ENCODE measurements at places on chromosomes 2 and 18.

DNA sequence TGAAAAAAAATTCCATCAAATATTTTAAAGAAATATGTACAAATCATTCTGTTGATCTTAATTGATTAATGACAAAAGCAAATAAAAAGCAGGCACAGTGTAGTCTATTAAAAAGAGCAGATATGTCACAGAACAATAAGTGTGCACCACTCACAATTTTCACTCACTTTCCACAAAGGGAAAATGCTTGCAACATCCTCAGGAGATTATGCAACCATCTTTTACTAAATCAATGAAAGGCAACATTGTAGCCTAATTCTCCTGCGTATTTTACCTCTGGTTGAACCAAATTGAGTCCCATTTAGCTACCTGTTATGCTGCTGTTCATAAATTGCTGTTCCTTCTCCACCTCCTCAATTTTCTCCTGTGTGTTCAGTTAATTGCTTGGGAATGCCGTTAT, 1346.8 kb upstream of the PIK3C3 start:
- no peak for DNase-seq

GRCh38 chr18:9008709-9009635, 93.5 kb upstream of the NDUFV2 start:
- DNase-seq, result no peak

GRCh38 chr2:66439812-66440542, 5.1 kb downstream of the MEIS1 start:
- no peak for DNase-seq

DNA sequence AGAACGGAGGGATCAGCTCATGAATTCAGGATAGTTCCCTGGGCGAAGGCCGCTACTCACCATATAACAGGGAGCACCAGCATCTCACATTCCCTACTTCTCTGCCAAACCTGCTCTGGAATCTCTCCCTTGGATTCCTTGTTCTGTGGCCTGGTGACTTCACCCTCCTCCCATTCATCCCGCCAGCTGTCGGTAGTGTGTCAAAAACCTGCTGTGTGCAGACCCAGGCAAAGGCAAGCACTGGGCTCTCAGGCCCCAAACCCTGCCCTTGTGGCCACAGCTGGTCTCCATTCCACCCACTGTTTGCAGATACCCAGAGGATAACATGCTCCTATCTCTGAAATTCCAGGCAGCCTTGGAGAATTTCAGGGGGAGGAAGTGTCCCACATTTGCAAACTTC, 151.6 kb downstream of the CAPN13 start:
- DNase-seq, result no peak

- no peak for DNase-seq
Measured at GRCh38 chr2:232798187-232798586, 21.8 kb upstream of the KCNJ13 start.

GRCh38 chr2:75846683-75847190, 136.0 kb upstream of the GCFC2 start:
- DNase-seq, result no peak

GRCh38 chr2:189300916-189301315, 121.4 kb upstream of the COL5A2 start:
- no peak for DNase-seq

- DNase-seq, result no peak
Measured at GRCh38 chr2:45974056-45974455, 322.6 kb downstream of the PRKCE start.

DNA sequence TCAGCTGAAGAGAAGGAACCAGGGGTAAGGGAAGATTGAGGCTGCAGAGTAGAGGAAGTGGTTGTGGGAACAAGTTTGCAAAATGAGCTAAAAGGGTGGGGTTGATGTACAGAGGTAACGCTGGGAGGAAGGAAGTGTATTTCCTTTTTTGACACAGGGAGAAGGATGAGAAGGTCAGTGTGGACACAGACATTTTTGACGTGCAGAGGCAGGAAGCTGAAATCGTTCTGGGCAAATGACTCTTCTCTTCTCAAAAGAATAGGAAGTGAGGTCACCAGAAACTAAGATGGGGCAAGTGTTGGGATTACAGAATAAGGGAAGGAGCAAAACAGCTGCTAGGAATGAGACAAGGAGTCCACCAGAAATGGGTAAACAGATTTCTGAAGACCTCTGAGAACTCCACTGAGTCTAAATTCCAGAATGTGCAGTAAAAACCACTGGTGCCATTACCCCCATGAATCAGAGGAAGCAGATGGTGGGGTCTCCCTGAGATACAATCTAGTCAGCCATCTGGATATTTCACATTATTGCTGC, 20.0 kb upstream of the RNF149 start:
- no peak for DNase-seq

GRCh38 chr2:233791151-233791882, 13.2 kb downstream of the MROH2A start:
- no peak for DNase-seq

DNA sequence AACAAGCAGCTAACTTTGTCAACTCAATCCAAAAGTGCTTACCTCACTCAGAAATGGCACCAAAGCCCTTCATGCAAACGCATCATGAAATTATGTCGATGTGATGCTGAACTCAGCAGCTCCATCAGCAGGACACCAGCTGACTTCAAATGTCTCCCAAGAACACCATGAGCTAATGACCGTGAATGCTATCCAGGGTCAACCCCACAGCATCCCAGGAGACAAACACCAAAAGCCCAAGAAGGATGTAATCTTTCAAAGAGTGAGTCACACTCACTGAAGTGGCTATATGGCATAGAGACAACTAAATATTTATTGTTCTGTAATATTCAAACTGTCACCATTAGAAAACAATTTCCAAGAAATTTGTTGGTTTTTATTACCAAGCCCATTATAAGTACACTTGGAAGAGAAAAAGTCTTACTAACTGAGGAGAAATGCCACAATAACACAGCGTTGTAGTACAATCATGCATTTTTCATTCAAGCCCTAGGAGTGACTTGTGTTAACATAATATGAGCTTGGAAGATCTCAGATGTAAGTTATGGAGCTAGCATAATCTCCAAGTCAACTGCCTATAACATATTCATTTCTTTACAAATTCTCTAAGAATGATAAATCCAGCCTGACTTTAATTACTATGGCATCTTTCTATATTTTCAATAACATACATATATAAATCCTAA, 165.0 kb upstream of the CCDC68 start:
- DNase-seq, result no peak

- DNase-seq, result no peak
Measured at GRCh38 chr18:55256226-55256928, 297.1 kb upstream of the CCDC68 start.

DNA sequence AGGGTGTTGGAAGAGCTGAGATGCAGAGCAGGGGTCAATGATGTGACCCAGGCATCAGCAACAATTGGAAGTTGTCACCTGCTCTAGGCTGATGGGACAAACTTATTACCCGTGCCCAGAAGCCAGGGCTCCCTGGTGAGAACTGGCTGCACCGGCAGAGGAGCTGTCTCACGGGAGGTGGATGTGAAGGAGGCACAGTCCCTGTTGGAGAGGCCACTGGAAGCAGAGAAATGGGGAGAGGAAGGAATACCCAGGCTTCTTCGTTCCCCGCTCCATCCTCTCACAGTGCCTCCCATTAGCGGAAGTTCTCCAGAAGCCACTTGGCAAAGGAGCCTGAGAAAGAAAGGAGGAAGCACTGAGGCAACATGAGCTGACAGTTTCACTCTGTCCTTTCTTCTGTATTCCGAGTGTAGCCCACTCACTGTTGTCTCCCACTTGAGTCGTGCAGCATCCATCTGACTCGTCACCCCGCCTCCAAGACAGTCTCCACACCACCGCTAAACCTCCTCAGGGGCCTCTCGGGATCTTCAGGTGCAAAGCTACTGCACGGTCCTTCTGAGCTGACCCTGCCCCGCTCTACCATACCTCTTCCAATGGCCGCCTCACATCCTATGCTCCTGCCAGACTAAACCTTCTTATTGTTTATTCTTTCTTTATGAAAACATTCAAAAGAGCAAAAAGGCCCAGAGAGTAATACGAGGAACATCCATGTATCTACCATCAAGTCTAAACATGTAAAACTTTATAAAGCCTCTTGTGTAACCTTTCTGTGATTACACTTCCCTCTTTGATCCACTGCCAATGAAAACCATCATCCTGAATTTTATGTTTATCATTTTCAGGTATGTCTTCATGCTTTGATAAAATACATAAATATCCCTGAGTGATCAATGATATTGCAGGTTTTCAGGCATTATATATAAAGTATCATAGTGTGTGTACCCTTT, 19.1 kb upstream of the AFTPH start:
- DNase-seq, result no peak
